ENCODE measurements at places on chromosomes 3 and 15.

DNA sequence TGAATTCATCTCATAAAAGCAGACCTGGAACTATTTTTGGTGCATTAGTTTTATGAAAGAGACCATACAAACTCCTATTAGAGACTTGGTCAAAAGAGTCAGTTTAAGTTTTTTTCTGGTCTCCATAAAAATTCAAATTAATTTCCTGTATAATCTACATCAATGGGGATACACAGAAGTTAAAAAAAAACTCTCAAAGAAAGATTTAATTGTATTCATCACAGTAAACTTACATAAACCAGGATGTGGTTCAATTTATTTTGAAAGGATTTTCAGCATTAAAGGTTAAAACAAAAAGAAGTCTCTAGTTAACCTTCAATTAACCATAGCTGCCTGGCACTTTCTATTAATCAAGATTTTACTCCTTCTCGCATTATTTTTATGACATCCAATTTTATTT is 530.3 kb upstream of the KCNMB2 start:
- no peak for DNase-seq

DNA sequence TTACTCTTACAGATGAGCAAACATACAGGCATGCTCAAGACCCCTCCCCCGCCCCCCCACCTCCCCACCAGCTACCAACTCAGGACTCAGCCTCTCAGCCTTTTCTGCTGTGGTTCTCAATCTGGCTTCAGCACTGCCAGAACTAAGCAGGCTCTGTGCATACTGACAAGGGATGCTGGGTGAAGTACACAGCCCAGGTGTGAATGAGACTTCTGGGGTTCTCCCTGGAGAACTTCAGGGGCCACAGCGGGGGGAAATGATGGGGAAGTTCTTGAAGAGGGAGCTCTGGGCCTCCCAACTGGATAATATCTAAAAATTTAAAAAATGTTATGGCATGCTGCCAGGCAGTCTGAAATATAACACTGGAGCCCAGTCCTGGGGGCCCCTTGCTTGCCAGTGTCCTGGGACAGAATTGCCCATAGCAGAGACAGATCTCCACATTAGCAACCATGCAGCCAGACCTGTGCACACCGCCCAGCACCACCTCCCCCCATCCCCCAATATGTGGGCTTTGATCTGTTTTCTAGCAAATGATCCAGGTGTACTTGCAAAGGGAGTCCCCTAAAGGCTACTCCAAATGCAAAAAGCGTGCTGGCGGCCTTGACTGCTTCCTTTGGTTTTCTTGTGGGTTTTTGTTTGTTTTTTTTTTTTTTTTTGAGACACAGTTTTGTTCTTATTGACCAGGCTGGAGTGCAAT is 41.4 kb downstream of the PGPEP1L start:
- no peak for DNase-seq

DNA sequence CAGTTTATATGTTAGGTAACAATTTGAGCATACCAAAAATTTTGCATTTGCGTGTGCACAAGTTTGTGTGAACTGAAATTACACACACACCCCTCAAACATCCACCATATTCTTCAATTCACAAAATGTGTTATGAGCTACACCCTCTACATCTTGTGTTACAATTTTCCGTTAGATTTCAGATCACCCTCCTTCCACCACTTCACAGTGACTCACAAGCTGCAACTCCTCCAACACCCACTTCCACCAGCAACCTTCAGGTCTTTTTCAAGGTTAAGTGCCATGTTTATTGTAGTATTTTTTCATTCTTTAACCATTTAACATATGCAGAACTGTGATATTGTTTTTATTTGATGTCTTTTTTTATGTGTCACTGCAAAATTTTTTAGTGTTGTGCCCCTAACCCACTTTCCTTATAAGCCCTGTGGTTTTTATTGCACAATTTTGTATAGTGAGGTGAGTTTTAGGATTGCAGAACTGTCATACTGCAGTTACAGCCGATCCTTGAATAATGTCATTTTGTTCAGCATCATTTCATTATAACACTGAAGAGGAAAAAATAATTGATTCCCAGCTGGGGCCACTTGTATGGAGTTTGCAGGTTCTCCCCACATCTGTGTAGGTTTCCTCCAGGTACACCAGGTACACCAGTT is 148.9 kb downstream of the PLCL2 start:
- DNase-seq: no peak

- no peak for DNase-seq
Measured at GRCh38 chr3:73148206-73148605, 86.7 kb downstream of the EBLN2 start.

DNA sequence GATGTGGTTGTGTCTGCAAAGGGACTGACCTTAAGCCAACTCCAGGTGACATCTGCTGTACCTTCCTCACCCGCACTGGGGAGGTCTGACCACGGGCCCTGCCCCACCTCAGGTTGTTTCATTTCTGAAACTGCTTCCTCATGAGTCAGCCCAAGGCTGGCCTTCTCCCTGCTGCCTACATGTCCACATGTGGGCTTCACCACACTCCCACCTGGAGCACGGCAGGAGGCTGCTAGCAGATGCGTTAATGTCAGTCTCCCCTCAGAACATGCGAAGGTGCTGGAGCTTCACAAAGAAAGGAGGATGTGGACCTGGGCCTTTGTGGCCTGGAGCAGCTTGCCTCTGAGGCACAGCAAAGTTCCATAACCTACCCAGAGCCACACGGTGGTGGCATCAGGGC is 69.4 kb upstream of the PLXNA1 start:
- no peak for DNase-seq

DNA sequence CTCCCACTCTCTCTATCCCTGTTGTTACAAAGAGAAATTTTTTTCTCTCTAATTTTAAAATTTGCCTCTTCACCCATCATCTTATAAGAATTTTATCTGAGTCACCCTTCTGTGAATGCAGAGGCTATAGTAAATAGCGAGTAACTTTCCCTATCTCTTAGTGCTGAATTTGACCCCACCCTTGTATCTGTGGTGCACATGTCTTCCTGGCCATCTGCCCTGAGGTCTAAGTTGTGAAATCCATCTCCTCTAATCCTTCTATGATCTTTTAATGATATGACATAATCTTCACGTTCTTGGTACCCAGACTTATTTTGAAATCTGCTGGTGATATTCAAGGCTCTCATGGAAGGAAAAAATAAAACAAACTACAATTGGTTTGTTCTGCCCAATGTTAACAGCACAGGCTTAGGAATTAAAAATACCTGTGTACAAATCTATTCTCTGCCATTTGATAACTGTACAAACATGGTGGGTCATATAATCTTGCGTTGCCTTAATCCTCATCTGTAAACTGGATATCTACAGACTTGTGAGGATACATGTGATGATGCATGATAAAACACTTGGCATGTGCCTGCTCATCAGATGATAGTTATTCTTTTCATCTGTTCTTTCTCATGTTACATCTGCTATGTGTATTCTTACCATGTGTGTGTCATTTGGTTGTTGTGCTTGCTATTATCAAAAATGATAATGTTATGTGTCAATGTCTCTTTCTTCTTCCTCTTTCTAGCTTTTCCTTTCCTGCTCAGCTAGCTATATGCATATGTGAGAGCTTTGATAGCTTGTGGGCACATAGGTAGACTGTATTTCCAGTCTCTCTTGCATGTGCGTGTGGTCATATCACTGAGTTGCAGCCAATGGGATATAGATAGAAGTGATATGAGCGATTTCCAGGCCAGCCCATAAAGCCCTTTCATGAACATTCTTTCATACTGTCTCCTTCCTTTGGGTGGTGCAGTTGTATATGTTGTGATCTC is 13.7 kb upstream of the CCR3 start:
- DNase-seq: no peak

DNA sequence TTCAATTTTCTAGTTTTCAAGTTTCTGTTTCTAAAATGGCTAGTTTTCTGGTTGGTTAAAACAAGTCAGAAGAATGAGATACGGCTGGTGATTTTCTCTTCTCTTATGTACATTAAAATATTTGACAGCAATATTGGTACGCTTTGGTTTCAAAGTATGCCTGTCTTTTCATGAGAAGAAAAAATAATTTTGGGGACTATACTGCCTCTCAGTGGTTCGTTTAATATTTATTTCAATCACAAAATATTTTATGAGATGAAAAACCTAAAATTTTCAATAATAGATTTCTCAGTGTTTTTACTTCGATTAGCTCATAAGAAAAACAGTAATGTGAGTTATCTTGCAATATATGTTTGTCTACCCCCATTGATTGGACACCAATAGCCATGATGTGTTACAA is 72.8 kb upstream of the AADACL2 start:
- DNase-seq: no peak

DNA sequence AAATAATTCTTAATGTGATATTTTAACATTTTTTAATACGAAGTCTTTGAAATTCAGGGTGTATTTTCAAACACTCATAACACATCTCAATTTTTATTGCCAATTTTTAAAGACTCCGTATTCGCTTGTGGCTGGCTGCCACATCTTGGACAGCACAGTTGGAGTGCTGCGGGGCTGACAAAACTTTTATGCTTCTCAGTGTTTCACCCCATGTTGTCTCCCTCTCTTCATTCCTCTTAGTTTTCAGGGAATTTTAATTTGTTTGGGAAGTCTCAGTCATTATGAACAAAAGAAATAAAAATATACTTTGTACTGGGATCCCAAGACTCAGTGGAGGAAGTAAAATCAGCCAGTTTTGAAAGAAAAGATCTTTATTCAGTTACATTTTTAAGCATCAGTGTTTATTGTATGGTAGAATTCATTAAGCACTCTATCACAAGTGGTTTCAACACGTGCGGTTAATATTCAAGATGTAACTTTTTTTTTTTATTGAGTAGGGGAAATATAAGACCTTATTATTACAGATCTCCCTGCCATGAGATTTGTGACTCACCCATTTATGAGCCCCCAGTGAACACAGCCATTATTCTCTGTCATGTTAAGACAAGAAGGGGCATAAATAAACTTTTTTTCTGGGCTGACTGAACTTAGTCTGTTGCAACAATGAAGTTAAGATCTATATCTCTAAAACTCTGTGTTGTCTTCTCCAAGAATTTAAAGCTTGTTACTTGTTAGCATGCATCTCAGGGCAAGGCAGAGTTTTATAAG is 26.8 kb downstream of the KAT2B start:
- DNase-seq: no peak

GRCh38 chr3:136644212-136644611 is 108.0 kb downstream of the STAG1 start:
- DNase-seq: no peak

GRCh38 chr3:115671761-115672455 is 48.6 kb downstream of the GAP43 start:
- DNase-seq: no peak

DNA sequence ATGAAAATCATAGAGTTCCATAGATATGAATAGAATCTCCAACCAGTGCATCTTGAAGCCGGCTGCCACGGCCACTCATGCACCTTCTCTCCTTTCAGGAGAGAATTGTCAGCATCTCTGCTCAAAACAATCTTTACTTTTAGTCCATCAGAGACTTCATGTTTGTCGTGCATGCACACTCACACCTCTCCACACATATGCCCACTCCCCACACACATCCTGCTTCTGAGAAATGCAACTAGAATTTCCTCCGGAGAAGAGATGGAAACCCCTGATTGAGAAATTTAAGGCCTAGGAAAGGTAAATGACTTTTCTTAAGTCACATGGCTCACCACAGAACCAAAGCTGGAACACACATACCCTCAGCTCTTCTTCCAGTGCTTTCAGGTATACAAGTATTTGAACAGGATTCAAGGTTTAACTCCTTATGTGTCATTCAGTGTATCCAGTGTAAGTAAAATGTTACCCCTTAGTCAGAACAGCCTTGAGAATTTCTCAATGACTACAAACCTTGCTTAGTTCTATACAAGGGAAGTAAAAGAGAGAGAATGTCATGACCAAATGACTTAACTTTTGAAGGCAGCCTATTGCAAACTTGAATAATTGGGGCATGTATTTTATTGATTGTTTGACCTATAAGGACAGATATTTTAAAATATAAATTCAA is 69.1 kb upstream of the TSEN2 start:
- DNase-seq: no peak

DNA sequence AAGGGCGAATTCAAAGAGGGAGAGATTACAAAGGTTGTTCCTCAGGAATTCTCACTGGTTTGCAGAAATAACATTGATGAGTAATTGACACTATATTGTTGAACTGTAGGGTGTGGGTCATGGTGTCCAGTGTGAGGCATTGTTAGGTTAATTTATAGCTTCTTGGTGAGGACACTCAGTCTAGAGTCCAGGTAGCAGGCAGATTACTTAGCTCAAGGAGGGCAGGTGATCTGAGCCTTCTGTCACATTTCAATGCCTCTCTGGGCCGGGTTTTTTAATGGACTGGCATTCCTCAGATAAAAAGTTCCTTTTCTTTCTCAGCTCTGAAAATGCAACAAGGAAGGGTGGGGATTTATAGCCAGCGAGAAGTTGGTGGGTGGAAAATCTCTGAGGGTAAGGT is 194.2 kb upstream of the PROK2 start:
- DNase-seq: no peak

- DNase-seq: no peak
Measured at GRCh38 chr3:149245738-149246451, 24.3 kb upstream of the CP start.

DNA sequence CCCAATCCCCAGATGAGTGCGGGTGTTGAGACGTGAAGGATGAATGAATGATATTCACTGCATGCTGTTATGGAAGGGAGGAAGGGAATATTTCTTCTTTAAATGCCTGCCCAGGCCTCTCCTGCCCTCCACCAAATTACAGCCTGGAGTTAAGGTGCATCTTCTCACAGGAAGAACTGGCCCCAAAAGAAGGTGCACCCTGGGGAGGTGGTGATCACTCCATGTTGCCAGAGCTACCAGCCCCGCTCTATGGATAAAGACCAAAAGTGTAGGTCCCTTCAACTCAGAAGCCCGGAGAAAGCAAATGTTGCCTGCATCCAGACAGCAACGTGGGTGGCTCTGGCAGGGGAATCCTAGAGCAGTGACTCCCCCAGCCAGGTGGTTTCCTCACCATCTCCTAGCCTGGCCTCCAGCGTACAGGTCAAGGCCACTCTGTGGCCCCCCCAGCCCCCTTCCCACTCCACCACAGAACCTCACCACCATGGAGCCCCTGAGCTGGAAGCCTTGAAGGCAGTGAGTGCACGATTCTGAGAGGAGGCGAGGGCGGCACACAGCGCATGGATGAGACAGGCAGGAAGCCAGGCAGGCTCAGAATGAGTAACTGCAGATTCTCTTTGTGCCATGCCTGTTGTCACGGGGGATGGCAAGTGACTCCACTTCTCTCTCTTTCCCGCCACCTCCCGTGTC is 3.5 kb upstream of the VIPR1 start:
- DNase-seq: peak; percentile 66

DNA sequence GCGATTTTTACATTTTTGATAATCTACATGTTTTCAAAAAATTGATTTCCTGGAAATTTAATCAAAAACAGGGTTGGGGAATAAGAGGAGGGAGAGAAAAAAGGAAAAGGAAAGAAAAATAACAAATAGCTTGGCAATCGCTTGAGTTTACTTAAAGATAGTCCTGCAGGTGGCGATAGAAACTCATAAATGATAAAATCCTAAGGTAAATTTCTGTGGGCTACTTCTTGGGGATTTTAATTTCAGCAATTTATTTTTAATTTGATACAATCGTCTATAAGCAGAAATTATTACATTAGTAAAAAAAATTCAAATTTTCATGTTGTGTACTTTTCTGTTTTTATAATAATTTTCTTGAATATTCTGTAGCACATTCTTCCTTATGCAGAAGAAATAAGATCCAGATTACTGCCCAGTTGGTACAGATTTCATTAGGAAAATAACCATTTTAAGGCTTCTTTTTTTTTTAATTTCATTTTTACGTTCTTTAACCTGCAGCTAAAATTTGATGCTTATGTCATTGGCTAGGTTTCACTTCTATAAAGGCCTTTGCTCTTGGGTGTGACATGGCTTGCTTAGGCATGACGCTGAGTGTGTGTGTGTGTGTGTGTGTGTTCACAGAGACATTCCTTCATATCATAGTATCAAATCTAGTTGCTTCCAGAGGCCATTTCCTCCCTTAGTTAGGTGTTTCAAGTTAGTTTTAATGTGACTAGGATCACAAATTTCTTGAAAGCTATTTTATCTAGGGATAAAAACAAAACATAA is 181.8 kb downstream of the MCTP2 start:
- no peak for DNase-seq
